ENCODE measurements at places on chromosomes 16 and 17.

- DNase-seq = no peak
Measured at GRCh38 chr17:65025297-65025696, 31.2 kb downstream of the GNA13 start.

DNA sequence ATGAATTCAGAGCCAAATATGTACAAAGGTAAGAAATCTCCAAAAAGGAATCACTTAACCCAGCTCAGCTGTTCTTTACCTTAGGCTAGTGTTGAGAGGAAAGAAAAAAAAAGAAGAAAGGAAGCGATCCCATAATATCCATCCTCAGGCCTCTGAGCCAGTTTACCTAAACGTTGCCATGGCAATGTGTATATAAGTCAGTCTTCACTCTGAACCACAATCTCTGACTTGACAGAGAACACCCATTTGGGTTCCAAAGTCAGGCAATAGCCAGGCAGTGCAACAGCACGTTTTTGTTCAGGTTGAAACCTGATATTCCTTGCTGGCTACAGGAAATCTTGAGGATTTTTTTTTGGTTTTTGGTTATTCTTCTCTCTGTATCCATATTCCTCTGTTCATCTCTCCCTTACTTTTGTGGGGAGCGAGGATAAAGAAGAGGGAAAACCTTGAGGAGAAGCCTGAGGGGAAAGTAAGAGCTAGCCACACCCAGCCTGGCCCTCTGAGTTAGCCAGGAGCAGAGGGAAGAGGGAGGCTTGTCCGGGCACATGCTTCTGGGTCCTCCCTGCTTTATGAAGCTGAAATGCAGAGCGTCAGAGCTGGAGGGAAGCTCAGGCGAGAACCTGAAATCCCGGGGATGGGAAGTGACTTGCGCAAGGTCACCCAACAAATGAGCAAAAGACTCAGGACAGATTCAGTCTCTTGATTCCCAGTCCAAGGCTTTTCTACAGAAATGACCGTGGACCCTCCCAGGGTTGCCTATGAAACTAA, 152.7 kb downstream of the SOX9 start:
- no peak for DNase-seq

- DNase-seq = no peak
Measured at GRCh38 chr16:67277294-67277998, 1.9 kb upstream of the PLEKHG4 start.

- no peak for DNase-seq
Measured at GRCh38 chr17:49640556-49640955, 37.3 kb downstream of the SPOP start.
